ENCODE measurements at places on chromosomes 12 and 14.

DNA sequence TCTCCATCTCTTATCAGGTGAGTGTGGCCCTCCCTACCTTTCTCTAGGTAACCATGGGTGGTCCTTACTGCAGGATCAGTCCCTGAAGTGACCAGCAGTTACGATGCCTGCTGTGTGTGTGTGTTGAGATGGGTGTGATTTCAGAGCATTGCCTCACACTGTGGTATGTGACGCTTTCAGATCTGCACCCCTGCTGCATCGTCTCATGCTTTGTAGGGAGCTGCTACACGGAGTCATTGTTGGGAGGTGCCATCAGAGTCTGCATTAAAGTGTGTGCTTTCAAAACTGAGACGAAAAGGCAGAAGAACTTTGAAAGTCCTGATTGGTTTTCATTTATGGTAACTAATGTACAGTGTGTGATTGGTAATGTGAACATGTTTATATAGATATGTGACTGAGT is 150.5 kb downstream of the PELI2 start:
- no peak for DNase-seq

GRCh38 chr12:47774663-47775062 is 1.6 kb downstream of the SLC48A1 start:
- DNase-seq: no peak

DNA sequence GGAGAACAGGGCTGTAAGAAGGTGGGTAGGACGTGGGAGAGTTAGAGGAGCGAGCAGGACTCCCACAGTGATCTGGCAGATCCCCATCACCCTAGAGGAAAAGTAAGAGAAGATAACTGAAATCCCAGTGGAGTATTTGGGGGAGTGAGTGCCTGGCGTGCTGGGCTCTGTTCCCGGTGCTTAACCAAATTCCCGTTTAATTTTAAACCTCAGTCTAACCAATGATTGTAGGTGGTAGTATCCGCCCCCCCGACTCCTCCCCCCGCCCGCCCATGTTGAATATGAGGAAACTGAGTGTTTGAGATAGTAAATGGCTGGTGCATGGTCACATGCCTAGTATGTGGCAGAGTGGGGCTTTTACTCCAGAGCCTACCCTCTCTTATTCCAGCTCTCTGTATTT is 1.2 kb downstream of the TARBP2 start:
- no peak for DNase-seq

DNA sequence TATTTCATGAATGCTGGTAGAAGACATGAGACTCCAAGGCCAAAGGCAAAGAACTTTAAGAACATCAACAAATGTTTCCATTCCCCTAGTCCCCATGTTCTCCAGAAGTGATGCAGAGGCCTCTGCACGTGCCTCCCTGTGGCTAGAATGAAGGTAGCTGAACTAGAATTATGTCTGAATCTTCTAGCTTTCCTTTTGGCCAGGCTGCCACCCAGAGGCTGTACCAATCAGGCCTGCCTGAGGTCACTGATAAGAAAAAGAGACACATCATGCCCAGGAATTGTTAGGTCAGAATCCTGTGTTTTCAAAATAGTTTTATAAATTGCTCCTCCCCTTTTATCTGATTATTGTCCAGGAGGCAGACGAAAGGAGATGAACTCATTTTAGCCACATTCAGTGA is 188.0 kb upstream of the SLC16A7 start:
- DNase-seq: no peak

- no peak for DNase-seq
Measured at GRCh38 chr12:57822392-57823130, 4.0 kb upstream of the AVIL start.

GRCh38 chr12:65836419-65837197 is 12.3 kb downstream of the HMGA2 start:
- DNase-seq: no peak

DNA sequence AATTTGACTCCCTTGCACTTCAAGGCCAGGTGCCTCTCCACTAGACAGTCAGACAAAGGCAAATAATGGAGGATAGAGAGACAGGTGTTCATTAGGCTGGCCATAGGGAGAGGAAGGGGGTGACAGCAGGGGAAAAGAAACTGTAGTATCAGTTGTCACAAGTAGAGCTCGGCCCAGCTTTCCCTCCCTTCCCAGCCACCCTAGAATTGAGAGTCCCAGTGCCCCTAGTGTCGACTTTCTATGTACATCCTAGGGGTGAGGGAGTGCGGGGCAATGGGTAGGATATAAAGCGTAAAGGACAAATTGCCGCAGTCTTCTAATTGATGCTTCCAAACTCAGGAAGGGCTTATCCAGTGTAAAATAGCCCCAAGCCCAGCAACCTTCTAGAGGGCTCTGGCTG is 39.0 kb downstream of the BAZ2A start:
- no peak for DNase-seq

GRCh38 chr12:105876396-105876927 is 262.3 kb downstream of the NUAK1 start:
- DNase-seq: no peak

- no peak for DNase-seq
Measured at GRCh38 chr14:90288651-90289355, 32.5 kb downstream of the PSMC1 start.

- DNase-seq: no peak
Measured at GRCh38 chr12:7361265-7361664, 57.4 kb downstream of the ACSM4 start.

DNA sequence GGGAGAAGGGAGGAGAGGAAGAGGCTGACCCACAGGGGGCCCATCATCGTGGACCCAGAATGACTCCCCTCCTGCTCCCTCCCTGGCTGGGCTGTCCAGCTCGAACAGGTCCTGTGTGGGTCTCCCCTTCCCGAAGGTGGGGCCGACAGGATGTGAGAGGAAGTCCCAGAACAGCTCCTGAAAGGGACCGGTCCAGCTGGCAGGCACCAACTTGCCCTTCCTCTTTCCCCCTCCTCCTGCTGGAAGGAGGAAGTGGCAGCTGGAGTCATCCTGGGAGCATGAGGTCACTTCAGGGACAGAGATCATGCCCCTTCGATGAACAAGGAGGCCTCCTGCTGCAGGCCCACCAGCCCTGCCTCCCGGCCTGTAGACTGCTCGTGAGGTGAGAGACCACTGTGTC is 35.0 kb upstream of the BEGAIN start:
- DNase-seq: no peak

DNA sequence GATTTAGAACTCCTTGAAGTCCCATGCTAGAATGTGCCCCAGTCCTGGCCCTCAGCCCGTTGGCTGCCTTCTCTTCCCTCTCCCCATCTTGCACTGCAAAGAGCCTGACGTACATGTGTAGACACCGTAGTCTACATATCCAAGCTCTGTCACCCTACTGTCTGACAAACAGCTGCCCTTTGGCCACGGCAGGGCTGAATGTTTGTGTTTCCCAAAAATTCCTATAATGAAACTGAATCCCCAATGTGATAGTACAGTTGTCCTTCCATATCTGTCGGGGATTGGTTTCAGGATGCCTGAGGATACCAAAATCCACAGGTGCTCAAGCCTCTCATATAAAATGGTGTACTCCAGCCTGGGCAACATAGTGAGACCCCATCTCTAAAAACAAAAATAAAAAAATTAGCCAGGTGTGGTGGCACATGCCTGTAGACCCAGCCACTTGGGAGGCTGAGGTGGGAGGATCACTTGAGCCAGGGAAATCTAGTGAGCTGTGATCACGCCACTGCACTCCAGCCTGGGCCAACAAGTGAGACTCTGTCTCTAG is 12.3 kb upstream of the TFCP2 start:
- DNase-seq: no peak

DNA sequence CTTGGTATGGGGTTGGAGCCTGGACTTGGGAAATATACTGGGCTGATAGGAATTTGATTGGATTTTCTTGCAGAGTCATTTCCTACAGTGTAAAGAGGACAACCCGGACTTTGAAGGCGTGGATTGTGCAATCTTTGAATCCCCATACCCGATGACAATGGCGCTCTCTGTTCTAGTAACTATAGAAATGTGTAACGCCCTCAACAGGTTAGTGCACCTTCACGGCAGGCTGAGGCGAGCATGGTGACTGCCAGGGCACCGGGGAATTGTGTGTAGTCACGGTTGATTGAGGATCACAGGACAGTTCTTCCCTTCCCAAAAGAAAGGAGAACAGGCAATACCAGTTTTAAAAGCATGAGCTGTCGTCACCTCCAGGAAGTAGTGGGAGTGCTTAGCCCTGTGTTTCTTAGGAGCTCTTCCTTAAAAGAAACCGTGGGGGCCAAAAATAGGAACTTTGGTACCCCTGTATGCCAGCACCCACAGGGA is 58.3 kb downstream of the ANAPC7 start:
- DNase-seq: no peak

GRCh38 chr12:88570103-88570502 is 10.2 kb downstream of the KITLG start:
- no peak for DNase-seq

DNA sequence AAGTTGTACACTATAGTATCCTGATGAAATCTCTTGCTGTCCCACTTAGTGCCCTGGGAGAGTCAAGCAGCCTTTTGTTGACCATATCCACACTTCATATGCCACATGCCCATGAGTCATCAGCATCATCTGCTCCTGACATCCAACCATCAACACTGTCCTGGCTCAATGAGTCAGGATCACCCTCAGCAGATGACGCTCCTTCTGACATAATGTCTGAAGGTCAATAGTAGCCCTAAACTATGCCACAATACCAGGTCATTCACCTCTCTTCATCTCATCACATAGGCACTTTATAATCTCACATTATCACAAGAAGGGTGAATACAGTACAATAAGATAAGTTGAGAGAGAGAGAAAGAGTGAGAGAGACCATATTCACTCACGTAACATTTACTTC is 369.0 kb upstream of the FAR2 start:
- no peak for DNase-seq

- DNase-seq: peak; percentile 57
Measured at GRCh38 chr14:84442521-84442920, 1087.4 kb upstream of the FLRT2 start.

DNA sequence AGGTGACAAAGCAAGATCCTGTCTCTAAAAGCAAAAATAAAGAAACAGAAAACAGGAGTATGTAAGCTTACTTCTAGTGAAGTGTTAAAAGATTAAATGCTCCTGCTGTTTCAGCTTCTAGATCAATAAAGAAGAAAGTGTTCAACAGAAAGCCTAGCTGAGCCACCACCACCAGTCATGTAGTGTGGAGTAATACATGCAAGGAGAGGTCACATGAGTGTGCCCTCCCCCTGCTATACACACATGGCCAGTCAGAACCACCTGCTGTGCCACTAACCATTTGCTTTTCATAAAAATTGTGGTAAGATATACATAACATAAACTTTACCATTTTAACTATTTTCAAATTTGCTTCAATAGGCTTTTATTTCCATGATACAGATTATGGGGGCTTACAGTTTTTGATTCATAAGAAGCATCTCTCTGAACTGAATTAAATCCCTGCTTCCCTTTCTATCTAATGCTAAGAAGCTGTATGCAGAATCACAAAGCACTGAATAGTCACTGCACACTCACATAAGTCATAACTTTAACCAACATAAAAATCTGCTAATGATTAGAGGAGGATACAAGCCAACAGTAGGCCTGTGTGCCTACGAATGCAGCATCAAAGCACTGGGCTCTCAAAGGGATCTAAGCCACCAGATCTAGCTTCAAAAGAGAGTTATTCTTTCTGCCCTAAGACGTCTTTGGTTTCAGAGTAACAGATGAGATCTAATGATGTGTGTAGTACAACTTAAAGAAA is 515.5 kb downstream of the C12orf50 start:
- DNase-seq: no peak

DNA sequence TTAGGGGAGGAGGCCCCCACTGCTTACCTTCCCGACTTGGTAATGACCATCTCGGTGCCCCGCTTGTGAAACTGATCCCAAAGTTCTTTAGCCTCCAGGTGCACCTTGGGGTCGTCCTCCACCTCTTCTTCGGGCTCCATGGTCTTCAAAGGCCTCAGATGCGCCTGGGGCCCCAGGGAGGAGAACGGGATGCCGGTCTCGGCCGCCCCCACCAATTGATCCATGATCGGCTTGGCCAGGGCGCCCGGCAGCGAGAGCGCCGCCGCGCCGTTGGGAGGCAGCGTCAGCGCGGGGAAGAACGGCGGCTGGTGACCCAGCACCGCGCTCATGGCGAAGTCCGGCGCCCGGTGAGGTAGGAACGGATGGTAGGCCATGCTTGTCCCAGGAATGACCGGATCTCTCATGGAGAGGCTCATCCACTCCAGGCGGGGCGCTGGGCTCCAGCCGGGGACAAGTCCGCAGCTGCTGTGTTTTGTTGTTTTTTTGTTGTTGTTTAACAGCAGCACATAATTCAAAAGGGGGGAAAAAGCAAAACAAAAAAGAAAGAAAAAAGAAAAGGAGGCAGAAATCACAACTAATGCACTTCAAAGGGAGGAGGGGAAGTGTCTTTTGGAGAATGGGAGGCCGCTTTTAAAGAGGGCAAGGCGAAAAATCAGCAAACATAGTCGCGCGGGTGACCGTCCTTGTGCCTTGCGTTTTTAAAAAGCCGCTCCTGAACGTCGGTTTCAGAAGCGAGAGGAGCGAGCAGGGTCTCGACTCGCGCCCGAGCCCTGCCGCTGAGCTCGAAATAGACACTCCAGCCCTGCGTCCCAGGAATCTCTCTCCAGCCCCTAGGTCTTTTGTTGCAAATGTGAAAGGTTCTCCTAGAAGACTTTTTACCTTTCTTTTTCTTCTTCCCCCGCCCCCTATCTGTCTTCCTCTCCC is 928 bp downstream of the TBX3 start:
- DNase-seq: no peak

GRCh38 chr14:69214393-69214792 is 23.1 kb downstream of the EXD2 start:
- DNase-seq: no peak

DNA sequence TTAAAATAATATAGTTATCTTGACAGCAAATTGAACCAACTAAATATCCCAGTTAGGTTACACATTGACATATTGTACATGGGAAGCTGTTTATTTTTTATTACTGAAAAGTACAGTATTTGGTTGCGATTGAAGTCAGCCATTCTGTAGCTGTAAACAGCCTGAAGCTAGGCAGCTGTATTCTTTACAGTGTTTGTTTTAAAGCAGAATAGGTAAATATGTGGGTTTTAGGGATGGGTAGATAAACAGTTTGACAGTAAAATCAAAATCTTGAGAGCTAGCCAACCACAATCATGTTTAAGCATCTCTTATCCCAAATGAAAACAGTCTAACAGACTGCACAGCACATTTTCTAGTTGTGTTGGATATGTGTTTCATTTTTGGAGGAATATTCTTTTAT is 45.7 kb downstream of the TTC6 start:
- DNase-seq: no peak

- no peak for DNase-seq
Measured at GRCh38 chr12:34336619-34337465, 314.5 kb downstream of the ALG10 start.

DNA sequence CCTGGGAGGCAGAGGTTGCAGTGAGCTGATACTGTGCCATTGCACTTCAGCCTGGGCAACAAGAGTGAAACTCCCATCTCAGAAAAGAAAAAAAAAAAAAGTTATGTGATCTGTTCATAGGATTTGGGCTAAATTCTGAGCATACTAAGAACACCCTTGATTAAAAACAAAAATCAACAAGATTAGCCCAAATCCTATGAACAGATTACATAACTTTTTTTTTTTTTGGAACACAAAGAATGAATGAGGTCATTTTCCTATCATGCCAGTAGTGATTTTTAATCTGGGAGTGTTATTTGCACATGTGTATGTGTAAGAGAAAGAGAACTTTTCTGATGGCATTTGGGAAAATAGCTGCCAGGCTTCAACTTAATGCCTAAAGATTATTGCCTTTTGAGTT is 208.7 kb downstream of the ERC1 start:
- no peak for DNase-seq

- DNase-seq: peak; percentile 22
Measured at GRCh38 chr12:113260127-113260526, 38.9 kb downstream of the TPCN1 start.
